ENCODE measurements at places on chromosomes 3 and 15.

- no peak for DNase-seq
Measured at GRCh38 chr3:117510396-117510795, 800.8 kb downstream of the TUSC7 start.

DNA sequence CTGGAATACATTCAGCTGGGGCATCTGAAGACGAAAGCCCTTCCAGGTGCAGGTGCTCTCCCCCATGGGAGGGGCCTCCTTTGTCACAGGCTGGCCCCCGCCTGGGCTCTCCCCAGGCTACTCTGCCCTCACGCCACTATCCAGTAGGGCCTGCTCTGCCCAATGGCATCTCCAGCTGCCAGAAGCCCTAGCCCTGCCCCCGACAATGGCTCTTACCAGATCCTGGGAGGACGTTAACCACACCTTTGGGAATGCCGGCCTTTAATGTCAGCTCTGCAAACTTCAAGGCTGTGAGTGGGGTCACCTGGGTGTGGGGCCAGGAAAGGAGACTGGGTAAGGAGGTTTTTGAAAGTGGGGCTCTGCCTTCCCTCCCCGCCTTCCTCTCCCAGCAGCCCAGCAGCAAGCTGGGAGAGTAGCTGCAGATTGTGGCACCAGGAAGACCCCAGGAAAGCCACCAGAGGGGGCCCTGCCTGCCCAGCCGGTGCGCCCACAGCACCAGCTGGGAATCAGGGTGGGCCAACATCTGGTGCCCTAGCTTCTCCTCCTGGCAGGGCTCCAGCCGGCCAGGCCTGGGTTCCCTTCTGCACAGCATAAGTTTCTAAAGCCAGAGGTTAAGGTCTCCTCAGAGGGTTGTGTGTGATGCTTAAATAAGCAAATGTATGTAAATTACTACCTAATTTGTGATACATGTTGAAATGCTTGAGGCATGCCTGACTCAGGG, 40.4 kb upstream of the SLC41A3 start:
- DNase-seq: no peak

DNA sequence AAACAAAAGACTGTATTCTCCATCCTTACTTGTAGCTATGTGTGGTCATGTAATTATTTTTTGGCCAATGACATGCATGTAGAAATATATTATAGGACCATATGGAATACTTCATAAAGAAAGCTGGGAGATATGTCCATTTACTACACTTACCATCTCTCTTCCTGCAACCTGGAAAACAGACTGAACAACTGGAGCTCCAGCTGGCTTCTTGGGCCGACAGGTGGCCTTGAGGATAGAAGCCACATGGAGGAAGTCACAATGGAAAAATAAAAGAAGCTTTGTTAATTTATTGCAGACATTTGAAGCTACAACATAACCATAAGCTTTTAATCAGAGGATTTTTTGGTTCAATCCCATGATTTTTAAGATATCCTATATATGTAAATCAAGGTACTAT, 167.9 kb upstream of the CBLB start:
- DNase-seq: no peak

DNA sequence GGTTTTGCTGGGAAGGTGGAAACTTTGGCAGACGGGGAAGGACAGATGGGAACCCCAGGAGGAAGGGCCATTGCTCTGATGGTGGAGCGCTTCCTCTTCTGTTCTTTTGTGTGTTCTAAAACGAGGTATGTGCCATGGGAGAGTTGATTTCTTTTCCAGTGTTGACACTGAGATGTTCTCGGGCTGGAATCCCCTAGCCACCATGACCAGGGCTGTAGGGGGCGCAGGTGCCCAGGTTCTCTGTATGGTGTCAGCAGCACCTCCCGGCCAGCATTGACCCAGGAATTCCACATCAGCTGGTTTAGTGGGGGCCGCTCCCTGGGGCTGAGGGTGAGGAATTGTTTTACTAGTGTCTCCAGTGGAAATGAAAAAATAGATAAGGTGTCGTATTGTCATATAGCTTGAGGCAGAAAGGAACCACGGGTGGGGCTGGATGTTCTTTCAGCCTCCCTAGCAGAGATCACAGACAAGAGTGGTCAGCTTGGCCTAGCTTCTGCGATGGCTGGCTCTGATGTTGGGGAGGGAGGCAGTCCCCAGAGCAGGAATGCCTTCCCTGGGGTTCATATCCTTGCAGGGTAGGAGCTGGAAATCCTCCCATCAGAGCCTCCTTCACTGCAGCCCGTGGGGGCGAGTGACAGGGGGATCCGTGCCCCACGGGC, 34.2 kb upstream of the ACAD9 start:
- DNase-seq: no peak

GRCh38 chr3:25801786-25802185, 11.9 kb downstream of the OXSM start:
- DNase-seq: no peak

Measured in stimulated activated CD4-positive, alpha-beta T cell treated with anti-CD3 and anti-CD28 coated beads, Interleukin-2, amount 100 ng/mL, for 4 hours (primary cell).